NCI-H1436 treated with DMSO at 0.1 percent for 48 hours (cell line): ENCODE measurements at places on chromosomes 11 and 22.

- DNase-seq, result no peak
These were observed 1.7 kb downstream of the TIMP3 start for GRCh38 chr22:32803020-32803737.

DNA sequence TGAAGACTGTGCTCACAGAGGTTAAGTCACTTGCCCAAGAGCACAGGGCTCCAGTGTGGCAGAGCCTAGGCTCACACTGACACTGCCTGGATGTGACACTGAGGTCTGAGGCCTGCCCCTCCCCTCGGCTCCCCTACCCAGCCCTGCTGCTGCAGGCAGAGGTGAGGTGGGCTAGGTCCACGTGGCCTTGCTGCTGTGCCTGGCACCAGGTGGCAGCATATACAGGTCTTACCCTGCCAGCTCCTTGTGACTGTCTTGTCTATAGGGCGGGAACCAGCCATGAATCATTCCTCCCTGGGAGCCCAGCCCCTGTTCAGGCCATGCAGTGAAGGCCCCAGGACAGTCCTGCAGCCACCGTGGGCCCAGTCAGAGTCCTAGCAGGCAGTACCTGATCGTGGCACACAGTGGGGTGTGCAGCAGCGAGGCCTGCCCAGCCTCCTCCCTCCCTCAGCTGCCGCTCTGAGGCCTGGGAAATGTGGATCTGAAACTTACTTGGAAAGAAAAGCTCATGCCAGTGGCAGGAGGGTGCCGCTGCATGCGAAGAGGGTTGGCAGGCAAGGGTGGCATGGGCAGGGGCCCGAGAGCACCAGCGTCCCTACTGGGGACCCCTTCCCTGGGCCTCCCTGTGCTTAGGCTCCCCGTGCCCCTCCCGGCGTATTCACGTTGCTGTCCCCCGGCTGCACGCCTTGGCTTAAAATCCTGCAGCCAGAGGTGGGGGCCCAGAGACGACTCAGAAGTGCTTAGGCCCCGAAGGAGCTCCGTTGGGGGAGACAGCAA lies 1.2 kb upstream of the CERK start:
- no peak for DNase-seq

DNA sequence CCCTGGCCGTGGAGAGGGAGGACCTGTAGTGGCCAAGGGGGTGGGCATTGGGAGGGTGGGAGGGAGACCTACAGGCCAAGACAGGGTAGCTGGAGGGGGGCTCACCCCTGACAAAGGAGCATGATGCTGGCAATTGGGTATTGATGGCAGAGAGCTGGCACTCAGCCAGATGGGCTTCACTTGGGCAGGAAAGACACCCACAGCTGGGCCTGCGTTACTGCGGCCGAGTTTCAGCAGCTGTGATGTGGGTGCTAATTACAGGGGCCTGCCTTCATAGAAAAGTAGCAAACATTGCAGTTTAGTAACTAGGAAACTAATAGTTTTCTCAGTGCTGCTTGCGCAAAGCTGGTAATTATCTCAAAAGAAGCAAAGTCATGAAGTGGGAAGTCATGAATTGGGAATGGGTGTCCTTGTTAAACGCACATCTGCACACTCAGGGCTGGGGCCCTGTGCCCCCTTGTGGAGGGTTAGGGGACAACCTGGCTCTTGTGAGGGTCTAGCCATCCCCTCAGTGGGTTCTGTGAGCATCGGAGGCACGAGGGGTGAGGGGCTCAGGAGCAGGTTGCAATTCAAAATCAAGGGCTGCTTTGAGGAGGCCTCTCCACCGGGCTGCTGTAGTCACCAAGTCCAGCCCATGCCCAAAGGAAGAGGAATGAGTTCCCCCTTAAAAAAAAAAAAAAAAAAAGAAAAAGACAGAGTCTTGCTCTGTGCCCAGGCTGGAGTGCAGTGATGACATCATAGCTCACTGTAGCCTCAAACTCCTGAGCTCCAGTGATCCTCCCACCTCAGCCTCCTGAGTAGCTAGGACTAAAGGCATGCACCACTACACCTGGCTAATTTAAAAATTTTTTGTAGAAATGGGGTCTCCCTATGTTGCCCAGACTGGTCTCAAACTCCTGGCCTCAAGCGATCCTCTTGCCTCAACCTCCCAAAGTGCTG lies 24.4 kb upstream of the TXNRD2 start:
- DNase-seq, result no peak

GRCh38 chr11:80083531-80083951 lies 642.7 kb upstream of the TENM4 start:
- no peak for DNase-seq

- DNase-seq, result no peak
These were observed 20.5 kb downstream of the CD5 start for GRCh38 chr11:61122761-61123160.

DNA sequence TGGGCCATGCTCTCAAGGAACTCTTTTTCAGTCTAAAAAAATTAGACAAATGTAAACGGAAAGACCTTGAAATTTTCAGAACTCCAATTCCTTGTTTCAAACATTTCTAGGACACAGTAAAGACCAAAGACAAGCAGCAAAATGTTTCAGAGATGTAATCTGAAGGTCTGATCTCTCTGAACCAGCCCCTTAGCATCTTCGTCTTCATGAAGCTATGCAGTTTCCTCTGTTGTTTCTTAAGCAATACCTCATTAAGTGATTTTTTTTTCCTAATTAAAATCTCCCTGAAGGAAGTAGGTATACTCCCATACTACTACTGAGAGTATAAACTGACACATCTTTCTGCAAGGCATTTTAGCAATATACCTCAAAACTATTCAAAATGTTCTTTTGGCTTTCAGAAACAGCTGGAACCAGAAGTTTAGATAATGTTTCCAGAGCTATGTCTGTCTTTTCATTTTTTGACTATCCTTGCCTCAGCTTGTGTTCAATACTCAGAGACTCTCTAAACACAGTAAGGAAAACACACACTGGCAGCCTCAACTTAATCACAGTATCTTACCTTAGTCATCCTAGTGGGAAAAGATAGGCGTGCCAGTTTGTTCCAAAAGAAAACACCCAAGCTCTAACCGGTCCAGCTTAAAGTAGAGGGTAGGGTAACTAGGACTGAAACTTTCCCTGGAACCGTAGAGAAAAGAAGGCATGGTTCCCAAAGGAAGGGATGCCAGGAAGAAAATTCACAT lies 25.1 kb downstream of the SBF2 start:
- no peak for DNase-seq

DNA sequence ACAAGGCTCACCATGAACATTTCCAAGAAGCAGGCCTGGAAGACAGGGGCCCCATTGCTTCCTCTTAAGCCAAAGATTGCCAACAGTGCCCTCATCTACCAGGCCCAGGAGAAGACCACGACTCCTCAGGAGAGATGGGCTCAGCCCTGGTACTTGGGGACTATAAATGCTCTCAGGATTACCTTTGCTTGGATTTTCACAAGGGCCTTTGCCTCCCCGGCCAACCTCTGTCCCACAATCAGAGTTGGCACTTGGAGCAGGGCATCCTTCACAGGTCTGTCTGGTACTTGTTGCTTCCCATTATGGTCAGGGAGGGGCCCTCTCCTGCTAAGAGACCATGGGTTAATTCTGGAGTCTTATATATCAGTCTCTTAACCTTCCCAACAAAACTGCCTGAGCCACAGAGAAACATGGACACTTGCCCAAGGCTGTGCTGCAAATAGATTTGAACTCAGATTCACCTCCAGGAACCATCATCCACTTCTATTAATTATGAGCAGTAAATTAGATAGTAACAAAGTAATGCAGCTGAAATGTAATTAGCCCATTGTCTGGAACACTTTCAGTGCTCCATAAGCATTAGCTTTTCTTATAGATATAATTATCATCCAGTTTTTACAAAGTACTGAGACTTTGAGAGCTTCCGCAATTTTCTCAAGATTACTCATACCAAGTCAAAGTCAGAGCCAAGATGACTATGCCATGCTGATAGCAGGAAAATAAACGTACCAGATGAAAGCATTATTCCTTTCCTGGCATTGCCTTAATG lies 33.5 kb downstream of the POU2AF3 start:
- DNase-seq, result peak; percentile 78

DNA sequence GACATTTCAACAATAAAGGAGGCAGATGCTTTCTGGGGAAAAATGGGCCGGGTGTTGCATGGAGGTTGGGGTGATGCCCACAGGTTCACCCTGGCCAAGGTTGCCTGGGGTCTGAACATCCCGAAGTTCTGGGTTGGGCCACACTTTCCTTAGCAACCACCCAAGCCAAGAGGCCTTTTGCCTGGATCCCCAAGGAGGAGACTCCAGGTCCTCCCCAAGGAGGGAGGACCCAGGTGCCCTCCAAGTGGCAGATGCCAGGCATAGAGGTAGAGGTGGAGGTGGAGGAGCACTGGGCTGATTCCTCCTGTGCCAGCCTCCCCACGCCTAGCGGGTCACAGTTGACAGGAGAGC lies 1.2 kb downstream of the CYB5R3 start:
- DNase-seq, result no peak

- DNase-seq, result no peak
These were observed 111.5 kb upstream of the RRM1 start for GRCh38 chr11:3983101-3983500.

GRCh38 chr11:105023003-105023402 lies at the start of gene CASP5:
CASP5 (minus strand) TSS chr11:105023168; CDS start chr11:105023136, 32 bp downstream.
- DNase-seq, result no peak

DNA sequence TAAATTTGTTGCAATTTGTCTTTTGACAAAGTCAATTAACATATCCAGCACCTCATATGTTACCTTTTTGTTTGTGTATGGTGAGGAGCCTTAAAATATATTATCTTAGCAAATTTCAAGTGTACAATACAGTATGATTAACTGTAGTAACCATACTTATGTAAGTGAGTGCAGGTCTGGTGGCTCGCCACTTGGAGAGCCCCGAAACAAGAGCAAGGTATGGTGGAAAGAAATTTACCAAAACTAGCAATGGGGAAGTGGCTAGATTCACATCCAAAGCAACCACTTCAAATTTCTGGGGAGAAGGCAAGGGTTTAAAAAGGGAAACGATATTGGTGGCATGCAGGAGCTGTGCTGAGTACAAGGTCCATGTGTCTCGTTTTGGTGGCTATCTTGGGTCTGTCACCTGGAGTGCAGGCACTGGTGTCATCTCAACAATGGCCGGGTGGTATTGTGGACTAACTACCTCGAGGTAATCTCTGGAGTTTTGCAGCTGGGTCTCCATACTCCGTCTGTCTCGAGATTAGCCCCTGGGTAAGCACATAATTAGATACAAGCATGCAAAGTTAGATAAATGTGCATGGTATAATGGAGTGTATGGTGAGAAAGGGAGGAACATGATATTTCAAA lies 8.2 kb upstream of the FNBP4 start:
- no peak for DNase-seq

GRCh38 chr11:57154739-57155138 lies 27.0 kb upstream of the LRRC55 start:
- no peak for DNase-seq

- DNase-seq, result no peak
These were observed 16.9 kb downstream of the MYO7A start for GRCh38 chr11:77144857-77145428.

DNA sequence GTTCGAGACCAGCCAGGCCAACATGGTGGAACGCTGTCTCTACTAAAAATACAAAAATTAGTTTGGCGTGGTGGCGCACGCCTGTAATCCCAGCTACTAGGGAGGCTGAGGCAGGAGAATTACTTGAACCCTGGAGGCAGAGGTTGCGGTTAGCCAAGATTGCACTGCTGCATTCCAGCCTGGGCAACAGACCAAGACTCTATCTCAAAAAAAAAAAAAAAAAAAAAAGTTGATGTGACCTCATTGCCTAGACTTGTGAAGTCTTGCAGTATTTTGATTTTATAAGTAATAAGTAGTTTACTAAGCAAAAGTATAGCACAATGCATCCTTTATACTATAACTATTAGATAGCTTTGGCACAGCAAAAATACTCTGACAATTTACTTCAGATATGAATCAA lies 9.9 kb upstream of the CUL5 start:
- DNase-seq, result no peak
